ENCODE measurements at places on chromosomes 16 and 17.

- DNase-seq = no peak
These were observed 39.3 kb upstream of the CCDC182 start for GRCh38 chr17:57784226-57784895.

GRCh38 chr16:51057102-51057793, 93.8 kb downstream of the SALL1 start:
- no peak for DNase-seq

DNA sequence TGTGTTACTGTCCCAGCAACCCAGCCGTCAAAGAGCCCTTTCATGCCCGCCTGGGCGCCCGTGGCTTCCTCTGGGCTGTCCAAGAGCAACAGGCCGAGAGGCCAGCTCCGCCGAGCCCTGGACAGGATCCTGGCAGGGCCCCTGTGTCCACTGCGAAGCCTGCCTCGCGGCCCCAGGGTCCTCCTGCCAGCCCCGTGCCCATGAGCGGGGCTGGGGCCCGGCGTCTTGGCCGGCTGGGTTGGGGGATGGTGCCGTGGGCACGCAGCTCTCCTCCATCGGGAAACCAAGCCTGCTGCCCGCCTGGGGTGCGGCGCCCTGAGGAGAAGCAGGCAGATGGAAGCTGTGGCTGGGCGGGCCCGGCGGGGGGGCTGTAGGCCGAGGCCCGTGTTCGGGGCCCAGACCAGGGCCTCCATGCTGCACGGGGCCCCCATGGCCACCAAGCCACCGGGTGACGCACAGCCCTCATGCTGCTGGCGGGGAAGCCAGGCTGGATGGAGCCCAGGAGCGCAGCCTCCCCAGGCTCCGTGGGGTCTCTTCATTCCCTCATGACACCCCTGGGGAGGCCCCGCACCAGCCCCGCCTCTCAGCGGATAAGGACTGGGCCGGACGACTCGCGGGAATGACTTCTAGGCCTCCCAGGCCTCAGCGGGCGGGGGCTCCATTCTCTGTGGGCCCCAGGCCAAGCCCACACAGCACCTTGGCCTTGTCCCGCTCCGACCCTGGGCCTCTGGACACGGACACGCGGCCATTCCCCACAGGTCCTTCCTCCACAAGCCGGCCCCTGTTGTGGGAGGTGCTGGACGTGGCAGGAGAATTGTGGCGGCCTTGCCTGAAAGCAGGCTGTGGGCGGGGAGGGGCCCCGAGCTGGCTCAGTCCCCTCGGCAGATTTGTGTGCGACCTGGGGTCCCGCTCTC, at the start of gene C1QTNF8:
Gene C1QTNF8, minus strand, starts transcription at position 76 of the 914 bp plus-strand sequence. CDS start 1,322 bp downstream, outside the sequence.
- DNase-seq = no peak

DNA sequence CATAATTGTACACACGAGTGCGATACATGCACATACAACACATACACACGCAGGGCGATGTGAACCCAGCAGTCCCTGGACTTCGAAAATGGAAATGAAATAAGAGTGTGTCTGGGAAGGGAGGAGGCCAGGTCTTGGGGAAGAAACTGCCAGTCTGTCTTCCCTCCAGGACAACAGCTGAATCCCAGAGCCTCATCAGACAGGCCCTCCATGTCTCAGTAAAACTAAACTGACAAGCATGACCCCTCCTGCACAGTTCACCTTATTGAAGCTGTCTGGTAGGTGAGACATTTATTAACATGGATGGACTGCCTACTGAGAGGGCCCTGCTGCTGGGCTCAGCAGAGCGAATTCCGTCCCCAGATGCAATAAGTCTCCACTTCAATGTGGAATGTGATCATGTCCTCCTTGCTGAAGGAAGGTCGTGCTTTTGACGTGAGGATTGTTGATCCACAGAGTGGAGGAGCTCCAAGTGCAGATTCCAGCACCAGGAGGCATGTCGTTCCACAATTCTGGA, 117.4 kb downstream of the SOX9 start:
- DNase-seq = no peak

DNA sequence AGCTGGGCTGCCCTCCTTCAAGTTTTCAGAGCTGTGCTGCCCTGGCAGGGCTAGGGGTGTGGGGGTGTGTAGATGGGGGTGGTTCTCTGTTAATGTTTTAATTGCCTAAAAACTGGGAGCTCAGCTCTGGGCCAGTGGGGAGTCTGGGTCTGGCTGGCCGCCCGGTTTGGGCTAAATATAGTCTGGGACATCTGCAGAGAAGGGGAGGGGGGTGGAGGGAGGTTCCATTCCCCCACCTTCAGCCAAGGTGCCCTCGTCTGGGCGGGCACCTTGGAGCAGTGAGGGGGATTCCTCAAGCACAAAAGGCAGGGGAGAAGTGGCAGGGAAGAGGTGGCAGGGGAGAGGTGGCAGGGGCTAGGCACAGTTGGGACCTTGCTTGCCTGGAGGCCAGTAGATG, 13.0 kb downstream of the RARA start:
- peak; percentile 60 for DNase-seq

GRCh38 chr16:88014252-88014781, 63.1 kb downstream of the BANP start:
- no peak for DNase-seq

Measured in gastrocnemius medialis (tissue), 4 donors.